NCI-H446 (cell line): ENCODE measurements at places on chromosomes 6 and 20.

GRCh38 chr6:77468939-77469338 lies 5.6 kb upstream of the HTR1B start:
- DNase-seq = no peak

DNA sequence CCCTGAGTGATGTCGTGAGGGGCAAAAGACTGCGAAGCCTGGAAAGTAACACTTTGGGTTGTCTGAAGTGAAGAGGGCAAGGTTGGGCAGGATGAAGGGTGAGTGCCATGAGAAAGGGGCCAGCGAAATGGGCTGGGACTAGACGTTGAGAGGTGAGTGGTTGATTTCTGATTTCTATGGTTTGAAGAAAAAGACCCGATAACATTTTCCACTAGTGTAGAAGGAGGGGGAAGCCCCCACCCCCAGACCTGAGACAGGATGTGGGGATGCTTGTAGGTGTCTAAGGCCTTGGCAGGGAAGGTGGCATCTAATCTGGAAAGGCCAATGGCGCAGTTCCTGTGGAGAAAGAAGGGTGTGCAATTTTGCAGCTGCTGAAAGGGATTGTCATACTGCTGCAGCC lies 25.3 kb upstream of the KIF3B start:
- DNase-seq = no peak

- DNase-seq = no peak
Observed at GRCh38 chr6:53476964-53477363, 67.9 kb downstream of the GCLC start.

GRCh38 chr6:158322724-158323560 lies 10.7 kb downstream of the TULP4 start:
- DNase-seq = no peak

GRCh38 chr6:106125925-106126435 lies 39.8 kb downstream of the PRDM1 start:
- no peak for DNase-seq

GRCh38 chr20:16537918-16538317 lies 35.3 kb downstream of the KIF16B start:
- no peak for DNase-seq

DNA sequence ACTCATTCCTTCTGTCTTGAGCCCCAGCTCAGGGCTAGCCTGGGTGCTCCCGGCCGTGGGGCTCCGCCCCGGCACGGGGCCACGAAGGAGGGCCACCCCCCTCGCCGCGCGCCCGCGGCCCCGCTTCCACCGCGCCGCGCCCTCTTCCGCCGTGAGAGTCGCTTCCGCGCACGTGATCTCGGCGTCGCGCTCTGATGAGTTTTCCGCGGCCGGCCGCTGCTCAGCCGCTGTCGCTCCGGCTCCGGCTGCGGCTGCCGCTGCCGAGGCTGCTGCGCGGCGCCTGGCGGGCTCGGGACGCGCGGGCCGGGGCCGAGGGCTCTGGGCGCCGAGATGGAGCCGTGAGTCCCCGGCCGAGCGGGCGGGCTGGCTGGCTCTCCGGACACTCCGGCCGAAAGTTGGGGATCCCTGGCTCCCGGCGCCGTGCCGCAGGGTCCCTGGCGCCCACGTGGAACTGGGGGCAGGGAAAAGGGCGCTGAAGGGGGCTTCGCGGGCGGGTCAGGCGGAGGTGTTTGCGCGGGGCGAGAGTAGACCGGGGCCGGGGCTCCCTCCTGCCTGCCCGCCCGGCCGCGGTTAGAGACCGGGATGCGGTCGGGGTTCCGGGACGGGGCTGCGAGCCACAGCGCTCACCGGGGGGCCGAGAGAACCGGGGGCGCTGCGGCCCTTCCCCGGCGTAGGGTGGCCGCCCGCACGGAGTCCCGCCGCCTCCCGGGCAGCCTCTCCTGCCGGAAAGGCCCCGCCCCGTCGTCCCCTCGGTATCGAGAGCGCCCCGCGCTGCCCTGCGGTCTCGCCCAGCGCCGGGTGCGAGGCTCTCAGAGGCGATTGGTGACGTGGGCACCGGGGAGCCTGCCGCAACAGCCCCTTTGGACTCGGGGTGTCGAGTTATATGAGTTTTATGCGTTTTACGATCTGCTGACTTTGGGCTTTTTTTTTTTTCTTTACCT lies at the start of gene TMEM181:
TMEM181 (plus strand) TSS at position 197 of the 941 bp plus-strand sequence; CDS start at position 331, 134 bp downstream.
- DNase-seq = peak; percentile 47

DNA sequence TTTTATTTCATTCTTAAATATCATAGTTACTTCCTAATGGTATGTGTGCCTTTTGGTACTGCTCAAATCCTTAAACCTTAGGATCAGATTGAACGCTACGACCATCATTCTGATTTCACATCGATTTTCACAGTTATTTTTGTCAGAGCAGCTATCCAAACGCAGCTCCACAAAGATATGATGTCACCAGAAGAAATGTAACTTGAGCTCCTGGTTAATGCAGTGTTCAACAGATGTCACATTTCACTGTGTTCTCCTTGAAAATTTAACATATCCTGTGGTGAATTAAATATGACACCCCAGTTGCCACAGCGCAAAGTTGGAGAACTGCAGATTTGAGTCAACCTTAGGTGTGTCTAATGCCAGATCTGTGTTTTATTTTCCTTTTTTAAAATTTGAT lies 81.4 kb downstream of the CTNNBL1 start:
- no peak for DNase-seq

- no peak for DNase-seq
Observed at GRCh38 chr20:37567671-37568588, 40.3 kb upstream of the BLCAP start.

DNA sequence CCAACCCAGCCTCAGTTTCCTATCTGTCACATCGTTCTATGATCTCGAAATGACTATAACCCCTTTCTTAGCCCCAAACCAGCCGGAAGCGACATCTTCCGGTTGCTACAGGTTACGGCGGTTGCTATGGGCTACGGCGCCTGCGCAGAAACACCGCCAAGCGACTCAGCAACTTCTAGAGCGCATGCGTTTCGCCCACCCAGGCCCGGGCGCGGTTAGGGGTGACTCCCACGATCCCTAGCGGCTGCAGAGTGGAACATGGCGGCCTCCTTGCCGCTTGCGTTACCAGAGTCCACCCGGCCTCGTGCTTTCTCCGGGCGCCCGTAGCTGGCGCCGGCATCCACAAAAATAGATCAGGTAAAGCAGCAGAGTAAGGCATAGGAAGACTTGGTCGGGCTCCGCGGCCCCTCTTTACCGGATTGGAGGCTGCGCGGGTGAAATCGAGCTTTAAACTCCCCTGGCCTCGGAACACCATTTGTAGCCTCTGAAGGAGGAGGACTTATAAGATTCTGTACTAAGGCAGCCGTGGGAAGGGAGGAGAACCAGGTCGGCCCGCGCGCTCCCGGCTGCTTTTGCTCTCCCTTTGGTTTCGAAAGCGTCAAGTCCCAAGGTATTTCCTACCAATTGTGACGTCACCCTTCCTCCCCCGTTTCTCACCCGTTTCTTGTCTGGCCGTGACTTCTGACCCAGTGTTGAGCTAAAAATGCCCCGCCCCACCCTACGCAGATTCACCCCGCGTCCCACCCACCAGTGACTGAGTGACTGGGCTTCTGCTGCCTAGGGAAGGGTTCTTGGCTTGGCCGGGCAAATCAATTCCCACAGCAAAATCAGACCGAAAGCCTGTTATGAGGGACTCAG lies 3.5 kb downstream of the SDCBP2 start:
- DNase-seq = peak; percentile 92

GRCh38 chr6:157323966-157324300 lies 614 bp upstream of the TMEM242 start:
- DNase-seq = no peak

GRCh38 chr6:32659856-32660595 lies 6.4 kb downstream of the HLA-DQB1 start:
- DNase-seq = no peak

- peak; percentile 2 for DNase-seq
Observed at GRCh38 chr6:136031982-136032381, 180.5 kb downstream of the PDE7B start.

DNA sequence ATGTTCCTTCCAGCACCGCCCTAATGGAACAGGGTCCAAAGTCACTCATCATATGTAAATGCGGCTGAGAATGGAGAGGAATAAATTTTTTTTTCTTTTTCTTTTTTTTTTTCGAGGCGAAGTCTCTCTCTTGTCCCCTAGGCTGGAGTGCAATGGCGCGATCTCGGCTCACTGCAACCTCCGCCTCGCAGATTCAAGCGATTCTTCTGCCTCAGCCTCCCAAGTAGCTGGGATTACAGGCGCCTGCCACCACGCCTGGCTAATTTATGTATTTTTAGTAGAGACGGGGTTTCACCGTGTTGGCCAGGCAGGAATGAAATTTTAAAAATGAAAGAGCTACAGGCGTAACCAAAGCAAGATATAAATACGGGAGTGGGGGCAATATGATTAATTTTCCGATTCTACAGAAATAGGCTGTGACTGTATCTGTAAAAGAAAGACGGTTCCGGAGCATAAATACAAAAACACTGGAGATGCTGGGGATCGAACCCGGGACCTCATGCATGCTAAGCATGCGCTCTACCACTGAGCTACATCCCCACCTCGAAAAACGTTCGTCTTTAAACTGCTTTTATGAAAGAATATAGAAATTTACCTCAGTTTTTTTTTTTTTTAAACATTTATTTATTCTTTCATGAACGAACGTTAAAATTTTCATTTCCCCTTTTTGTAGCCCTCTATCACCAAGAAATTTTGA lies 132.2 kb downstream of the GPX5 start:
- peak; percentile 35 for DNase-seq

DNA sequence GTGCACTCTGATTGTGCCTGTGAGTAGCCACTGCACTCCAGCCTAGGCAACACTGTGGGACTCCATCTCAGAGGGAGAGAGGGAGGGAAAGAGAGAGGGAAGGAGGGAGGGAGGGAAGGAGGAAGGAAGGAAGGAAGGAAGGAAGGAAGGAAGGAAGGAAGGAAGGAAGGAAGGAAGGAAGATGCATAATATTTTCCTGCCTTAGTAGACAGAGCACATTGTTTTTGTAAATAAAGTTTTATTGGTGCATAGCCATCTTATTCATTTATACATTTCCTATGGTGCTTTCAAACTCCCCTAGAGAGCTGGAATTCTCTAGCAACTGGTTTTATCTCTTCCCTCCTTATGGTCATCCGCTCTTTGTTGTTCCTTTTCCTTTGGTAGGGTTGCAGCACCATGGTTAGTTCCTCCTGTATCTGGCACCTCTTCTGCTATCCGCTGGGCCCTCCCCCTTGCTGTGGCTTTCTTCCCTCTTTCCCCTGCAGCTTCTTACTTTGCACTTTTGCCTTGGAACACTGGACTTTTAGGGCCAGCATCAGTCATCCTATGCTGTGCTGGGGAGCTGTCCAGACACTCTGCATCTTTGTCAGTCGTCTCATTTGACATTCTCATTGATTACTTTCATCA lies 20.2 kb downstream of the GPR6 start:
- DNase-seq = no peak

- DNase-seq = no peak
Observed at GRCh38 chr20:46113113-46113470, 5.0 kb upstream of the CD40 start.

DNA sequence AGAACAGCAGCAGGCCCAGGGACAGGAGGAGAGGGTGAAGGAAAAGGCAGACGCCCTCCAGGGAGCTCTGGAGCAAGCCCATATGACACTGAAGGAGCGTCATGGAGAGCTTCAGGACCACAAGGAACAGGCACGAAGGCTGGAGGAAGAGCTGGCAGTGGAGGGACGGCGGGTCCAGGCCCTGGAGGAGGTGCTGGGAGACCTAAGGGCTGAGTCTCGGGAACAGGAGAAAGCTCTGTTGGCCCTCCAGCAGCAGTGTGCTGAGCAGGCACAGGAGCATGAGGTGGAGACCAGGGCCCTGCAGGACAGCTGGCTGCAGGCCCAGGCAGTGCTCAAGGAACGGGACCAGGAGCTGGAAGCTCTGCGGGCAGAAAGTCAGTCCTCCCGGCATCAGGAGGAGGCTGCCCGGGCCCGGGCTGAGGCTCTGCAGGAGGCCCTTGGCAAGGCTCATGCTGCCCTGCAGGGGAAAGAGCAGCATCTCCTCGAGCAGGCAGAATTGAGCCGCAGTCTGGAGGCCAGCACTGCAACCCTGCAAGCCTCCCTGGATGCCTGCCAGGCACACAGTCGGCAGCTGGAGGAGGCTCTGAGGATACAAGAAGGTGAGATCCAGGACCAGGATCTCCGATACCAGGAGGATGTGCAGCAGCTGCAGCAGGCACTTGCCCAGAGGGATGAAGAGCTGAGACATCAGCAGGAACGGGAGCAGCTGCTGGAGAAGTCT lies 25.5 kb downstream of the C20orf173 start:
- peak; percentile 70 for DNase-seq

DNA sequence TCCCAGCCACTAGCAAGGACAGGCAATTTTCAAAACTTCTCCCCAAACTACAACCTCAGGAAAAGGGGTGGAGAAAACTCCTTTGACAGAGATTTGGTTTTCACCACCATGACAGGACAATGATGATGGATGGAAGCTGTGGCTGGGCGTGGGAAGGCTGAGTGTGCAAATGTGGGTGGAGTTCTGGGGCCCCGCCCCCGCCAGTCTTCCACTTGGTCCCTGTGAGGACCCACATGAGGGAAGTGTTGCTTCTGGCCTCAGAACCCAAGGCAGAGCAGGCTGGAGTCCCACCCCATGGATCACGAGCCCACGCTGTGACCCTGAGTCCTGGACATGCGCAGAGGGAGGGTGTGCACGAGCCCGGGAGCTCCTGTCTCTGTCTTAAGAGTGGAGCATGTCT lies 21.5 kb upstream of the MRGBP start:
- no peak for DNase-seq
